ENCODE measurements at places on chromosomes 13 and 19.

GRCh38 chr19:33704271-33704670 lies 82.5 kb downstream of the CHST8 start:
- DNase-seq = no peak

DNA sequence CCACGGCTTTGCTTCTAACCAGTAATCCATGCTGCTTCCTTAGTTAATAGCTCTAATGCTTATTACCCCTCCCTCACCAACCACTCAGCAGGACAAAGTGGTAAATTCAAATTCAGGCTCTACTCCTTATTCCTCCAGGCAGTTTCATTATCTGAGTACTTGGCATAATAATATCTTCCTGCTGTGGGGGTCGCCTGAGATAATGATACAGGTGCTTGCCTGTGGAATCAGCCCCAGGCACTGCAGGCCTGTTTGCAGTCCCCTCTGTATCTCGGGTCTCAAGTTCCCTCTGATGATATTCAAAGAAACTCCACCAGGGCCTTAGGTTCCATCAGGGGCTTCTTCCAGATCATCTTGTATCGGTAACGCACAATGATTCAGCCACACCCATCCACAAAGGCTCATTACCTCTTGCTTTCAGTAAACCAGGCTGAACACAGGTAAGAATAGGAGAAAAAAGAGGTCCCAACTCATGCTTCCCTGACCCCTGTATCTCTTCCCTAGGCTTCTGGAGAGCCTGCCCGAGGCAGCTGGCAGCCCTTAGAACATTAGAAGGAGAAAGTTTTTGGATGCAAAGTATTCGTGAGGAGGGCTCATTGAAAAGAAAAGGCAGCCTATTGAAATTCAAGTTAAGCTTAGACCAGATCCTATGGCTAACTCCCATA lies 14.3 kb upstream of the FOXO1 start:
- no peak for DNase-seq

DNA sequence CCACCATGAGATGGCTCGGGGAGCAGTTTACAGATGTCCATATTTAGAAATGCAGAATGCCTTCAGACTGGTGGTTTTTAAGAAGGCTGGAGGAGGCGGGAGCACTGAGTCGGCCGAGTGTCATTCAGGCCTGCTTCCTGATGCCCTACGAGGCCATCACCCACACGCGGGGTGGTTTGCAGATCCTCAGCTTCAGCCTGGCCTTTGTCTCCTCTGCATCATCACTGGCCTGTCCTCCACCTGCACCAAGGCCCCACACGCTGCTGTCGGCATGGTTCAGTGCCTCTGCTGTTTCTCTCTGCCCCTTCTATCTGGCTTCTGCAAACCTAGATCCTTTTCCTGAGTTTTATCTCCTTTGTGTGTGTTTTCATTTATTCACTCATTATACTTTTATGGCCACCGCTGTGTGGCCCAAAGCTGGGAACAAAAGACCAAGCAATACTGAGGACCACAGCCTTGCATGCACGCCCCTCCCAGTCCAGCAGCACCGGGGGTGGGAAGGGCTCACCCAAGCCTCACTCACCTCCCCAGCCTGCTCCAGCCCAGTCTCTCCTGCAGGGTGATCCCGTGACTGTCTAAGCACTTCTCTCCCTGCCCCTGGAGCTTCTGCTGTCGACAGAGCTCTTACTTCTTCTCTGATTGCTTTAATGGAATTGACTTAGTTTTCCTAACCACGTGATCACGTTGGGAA lies 240.8 kb downstream of the TEX29 start:
- DNase-seq = no peak

GRCh38 chr13:72505376-72505775 lies 222.1 kb downstream of the MZT1 start:
- no peak for DNase-seq

DNA sequence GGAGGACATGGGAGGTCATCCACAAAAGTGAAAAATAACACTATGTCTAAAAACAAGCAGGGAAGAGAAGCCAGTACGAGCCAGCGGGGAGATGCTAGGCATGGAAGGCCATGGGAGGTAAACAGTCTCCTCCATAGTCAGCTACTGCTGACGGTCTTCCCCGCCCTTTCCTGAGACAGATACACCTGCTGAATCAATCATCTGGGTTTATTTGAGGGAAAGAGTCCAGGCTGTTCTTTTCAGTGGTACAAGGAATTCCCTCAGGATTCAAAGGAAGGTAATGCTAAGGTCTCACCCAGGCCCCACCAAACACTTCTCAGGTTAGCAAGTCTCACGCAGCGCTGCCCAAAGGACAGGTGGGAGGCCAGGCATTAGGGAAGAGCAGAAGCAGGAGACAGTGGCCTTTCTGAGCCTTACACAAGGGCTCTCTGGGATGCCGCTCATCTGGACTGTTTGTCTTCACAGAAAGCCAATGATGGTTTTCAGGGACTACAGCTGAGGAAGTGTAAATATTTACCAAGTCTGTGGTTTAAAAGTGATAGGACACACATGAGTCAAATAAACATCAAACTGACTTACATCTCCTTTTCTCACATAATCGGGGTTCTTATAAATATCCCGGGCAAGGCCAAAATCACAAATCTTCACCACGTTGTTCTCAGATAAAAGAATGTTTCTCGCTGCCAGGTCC lies 173.9 kb downstream of the FLT1 start:
- no peak for DNase-seq

DNA sequence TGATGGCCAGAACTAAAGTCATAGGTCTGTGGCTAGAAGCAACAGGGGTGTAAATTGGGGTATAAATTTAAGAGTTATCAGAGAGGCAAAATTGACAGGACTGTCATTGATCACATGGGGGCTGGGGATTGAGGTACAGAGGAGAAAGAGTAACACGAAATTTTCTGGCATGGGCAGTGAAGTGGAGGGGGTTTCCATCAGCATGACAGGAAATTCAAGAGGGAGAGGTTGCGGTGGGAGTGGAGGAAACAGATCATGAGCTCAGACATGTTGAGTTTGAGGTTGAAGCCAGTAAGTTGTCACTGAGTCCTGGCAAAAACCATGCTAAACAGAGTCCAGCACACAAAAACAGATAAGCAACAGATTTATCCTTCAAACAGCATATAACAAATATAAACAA lies 192.1 kb upstream of the TSC22D1 start:
- peak; percentile 10 for DNase-seq

- DNase-seq = no peak
These were observed 21.0 kb upstream of the RNF17 start for GRCh38 chr13:24742977-24743376.

GRCh38 chr19:49247676-49248075 lies 77.3 kb downstream of the SLC6A16 start:
- no peak for DNase-seq

- DNase-seq = no peak
These were observed 10.1 kb upstream of the SOX1 start for GRCh38 chr13:112056739-112057438.

DNA sequence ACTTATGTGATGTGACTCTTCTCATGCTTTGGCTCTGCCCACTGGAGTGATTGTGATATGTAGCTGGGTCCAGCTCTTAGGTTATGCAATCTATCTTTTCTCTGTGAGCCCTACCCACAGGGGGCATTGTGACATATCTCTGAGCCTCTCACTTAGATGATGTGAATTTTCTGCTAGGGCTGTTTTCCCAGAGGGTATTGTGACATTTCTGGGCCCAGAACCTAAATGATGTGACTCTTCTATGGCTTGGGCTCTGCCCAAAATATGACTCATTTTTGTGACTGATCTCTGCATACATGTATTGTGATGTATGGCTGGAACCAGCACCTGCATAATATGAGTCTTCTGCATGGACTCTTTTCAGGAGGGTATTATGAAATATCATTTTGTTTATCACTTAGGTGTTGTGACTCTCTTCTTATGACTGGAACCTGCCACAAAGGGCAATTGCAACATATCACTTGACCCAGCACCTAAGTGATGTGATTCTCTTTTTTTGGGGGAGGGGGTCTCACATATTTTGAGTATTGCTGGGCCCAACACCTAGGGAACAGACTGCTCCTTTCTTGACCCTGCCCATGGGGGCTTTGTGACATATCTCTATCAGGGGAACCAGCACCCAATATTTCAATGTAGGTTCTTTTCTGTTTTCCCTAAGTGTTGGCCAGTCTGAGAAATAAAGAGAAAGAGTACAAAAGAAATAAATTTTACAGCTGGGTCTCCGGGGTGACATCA lies 12.1 kb upstream of the ZNF254 start:
- DNase-seq = no peak

DNA sequence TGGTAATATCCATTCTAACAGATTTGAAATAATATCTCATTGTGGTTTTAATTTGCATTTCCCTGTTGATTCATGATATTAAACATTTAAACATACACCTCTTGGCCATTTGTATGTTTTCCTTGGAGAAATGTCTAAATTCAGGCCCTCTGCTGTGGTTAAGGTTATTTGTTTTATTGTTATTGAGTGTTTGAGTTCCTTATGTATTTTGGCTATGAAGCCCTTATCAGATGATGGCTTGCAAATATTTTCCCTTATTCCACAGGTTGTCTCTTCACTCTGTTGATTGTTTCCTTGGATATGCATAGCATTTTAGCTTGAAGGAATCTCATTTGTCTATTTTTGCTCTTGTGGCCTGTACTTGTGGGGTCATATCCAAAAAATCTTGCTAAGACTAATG lies 303.6 kb downstream of the GPC5 start:
- DNase-seq = no peak

DNA sequence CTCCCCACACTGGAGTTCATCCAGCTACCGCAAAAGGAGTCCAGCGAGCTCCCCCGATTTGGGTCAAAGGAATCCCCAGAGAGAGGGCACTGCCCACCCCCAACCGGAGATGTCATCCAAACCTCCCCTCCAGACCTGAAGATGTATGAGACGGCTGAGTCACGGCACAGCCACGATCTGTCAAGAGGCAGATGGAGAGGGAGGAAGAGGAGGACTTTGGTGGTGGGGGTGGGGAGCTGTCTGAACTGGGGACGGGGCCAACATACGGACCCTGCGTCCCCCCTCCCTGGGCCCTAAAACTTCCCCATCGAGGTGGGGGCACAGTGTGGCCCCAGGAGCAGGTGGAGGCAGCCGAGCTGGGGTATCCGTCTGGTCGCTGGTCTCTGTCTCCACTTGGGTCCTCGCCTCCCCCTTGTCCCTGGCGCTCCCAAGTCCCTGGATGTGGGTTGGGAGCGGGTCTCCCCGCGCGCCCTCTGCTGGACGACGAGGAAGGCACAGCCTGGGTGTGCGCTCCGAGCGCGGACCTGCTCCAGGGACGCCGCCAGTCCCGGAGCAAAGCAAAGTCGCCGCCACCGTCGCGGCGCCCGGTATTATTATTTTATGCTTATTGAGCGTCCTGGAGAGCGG lies 3.8 kb downstream of the PDE4A start:
- DNase-seq = no peak

DNA sequence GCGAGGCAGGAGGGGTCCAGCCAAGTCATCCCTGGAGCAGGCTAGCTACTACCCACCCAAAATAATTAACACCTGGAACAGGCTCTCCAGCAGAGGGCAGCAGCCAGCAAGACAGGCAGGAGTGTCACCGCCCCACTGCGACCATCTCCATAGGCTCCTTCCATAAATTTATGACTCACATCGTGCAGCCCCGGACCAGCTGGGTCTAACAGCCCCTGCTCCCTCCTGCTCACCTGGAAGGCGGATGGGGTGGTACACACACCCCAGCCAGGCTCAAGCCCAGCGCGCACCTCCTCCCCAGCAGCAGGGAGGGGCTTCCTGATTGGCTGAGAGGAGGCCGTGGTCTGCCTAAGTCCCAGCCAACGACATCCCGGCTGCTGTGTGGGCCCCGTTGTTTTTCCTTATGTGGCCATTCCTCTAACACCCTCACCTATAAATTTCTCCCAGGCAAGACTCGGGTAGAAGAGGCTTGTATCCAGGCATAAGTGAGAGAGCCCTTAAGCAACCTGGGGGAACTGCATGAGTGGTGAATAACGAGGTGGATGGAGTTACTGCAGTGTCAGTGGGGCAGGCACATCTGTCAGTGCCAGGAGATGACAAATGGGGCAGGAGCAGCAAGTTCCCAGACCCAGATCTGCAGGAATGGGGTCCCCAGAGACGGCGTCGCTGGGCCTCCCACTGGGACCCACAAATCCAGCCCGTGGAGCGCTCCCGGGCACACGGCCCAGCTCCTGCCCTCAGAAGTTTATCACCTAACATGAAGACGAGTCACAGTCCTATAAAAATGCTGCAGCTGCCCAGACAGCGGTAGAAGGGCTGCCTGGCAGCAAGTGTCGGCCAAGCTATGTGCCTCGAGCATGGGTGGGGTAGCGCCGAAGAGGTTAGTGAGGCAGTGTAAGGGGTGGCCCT lies 43.1 kb downstream of the CEBPG start:
- peak; percentile 37 for DNase-seq

DNA sequence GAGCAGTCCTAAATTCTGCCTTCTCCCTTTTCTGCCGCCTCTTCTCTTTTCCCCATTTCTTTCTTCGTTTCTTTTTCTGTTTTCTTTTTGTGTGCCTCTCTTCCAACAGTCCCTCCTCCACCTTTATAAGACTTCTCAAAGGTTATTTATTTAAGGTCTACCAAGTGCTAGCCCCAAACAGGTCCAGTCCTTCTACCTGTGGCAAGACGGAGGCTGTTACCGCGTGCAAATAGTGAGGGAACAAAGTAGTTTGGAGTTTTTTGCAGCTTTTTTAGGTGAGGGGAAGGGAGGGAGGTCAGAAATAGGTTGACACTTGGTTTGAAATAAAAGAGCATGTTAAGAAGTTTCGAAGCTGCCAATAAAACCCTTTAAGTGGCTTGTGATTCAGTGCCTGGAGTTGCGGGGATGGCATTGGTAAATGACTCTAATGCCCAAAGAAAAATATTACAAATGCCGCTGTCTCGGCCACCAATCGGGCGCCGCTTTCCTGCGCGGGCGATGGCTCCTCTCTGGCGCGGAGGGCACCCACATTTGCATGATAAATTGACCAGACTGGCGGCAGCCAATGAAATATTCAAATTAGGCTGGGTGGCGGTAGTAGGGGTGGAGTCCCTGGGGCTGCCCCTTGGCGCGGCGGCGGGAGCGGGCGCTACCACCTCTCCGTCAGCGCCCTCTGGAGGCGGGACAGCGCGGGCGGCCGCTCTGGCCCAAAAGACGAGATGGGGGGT lies 7.5 kb upstream of the TSHZ3 start:
- peak; percentile 52 for DNase-seq

GRCh38 chr13:36345438-36346221 lies 564 bp downstream of the SPART start:
- peak; percentile 13 for DNase-seq

DNA sequence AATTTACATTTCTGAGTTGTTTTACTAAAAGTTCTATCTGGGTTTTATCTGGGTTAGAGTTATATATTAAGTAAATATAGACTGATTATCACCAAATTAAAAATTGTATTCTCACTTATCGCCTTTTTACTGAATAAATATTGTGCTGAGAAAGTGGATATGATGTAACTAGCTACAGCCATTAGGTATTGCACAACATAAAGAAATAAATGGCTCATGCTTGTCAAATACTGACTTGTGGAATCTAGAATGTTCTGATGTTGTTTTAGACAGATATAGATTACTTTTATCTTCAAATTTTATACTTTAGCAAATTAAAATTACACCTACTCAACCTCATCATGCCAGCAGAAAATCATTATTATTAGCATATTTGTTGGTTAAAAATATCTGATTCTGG lies 1277.1 kb upstream of the MIR17HG start:
- DNase-seq = no peak

GRCh38 chr19:5156231-5156986 lies 184.2 kb downstream of the PTPRS start:
- no peak for DNase-seq

Data from stimulated activated CD4-positive, alpha-beta T cell treated with anti-CD3 and anti-CD28 coated beads, Interleukin-12 subunit alpha, Interleukin-12 subunit beta, amount 100 ng/mL, for 24 hours (primary cell).